Placental pericyte (primary cell): ENCODE measurements at places on chromosomes 7 and 10. TPM values are rescaled to one million over a fixed set of nuclear protein-coding genes. Genes with fewer than 3 reads are reported as not detected.

FOXK1 gene
- total RNA-seq, result 27.1 and 39.8 TPM in 2 replicates

FOXP2 gene
- 0.43 TPM in 1 of 2 replicates, not detected in the other for total RNA-seq

FGL2 gene
- 0.14 and 0.44 TPM in 2 replicates for total RNA-seq

OGA gene
- 75.5 and 78.0 TPM in 2 replicates for total RNA-seq

ZNF853 gene
- under 0.01 and 0.44 TPM in 2 replicates for total RNA-seq

OR9A2 gene
- not detected in 2 replicates for total RNA-seq

PPP1R3C gene
- 27.6 and 105 TPM in 2 replicates for total RNA-seq

BHLHA15 gene
- 1.7 and 16.2 TPM in 2 replicates for total RNA-seq

UNC5B gene
- 63.6 and 116 TPM in 2 replicates for total RNA-seq

COL1A2 gene
- 2,752 and 5,307 TPM in 2 replicates for total RNA-seq

MTG1 gene
- total RNA-seq, result 33.9 and 36.1 TPM in 2 replicates

COL13A1 gene
- total RNA-seq, result 4.6 and 34.2 TPM in 2 replicates

DENND2A gene
- total RNA-seq, result 0.44 and 18.0 TPM in 2 replicates

MKX gene
- under 0.01 and 0.14 TPM in 2 replicates for total RNA-seq

GPR26 gene
- not detected in 2 replicates for total RNA-seq

GOT1 gene
- 36.5 and 123 TPM in 2 replicates for total RNA-seq

GIMAP5 gene
- total RNA-seq, result 0.14 TPM in 1 of 2 replicates, not detected in the other

CALML5 gene
- total RNA-seq, result not detected in 2 replicates

DOCK4 gene
- total RNA-seq, result 12.5 and 83.2 TPM in 2 replicates

LEP gene
- not detected in 2 replicates for total RNA-seq

CBX3 gene
- total RNA-seq, result 86.4 and 114 TPM in 2 replicates

WDFY4 gene
- total RNA-seq, result under 0.01 TPM in 1 of 2 replicates, not detected in the other

SPDYE2 gene
- not detected in 2 replicates for total RNA-seq

XRCC2 gene
- 0.22 and 7.4 TPM in 2 replicates for total RNA-seq

C10orf143 gene
- total RNA-seq, result 0.22 and 0.29 TPM in 2 replicates

PSTK gene
- 1.9 and 3.5 TPM in 2 replicates for total RNA-seq

TMEM178B gene
- under 0.01 TPM in 1 of 2 replicates, not detected in the other for total RNA-seq

SUGCT gene
- 3.7 and 6.7 TPM in 2 replicates for total RNA-seq

NXPH1 gene
- not detected in 2 replicates for total RNA-seq

CNTNAP2 gene
- not detected in 2 replicates for total RNA-seq

SPAM1 gene
- total RNA-seq, result not detected in 2 replicates

CPN1 gene
- total RNA-seq, result not detected in 2 replicates

COL17A1 gene
- total RNA-seq, result under 0.01 and 1.1 TPM in 2 replicates

SEMA3E gene
- total RNA-seq, result under 0.01 and 1.7 TPM in 2 replicates

ZNF804B gene
- total RNA-seq, result not detected in 2 replicates

TMEM229A gene
- not detected in 2 replicates for total RNA-seq

LIPK gene
- total RNA-seq, result 0.29 TPM in 1 of 2 replicates, not detected in the other

ARPC1B gene
- 399 and 536 TPM in 2 replicates for total RNA-seq

AEBP1 gene
- total RNA-seq, result 41.8 and 95.6 TPM in 2 replicates

GPR15LG gene
- total RNA-seq, result not detected in 2 replicates

HOXA4 gene
- 0.29 TPM in 1 of 2 replicates, not detected in the other for total RNA-seq

REEP3 gene
- 34.1 and 93.5 TPM in 2 replicates for total RNA-seq

CYREN gene
- 39.2 and 47.5 TPM in 2 replicates for total RNA-seq

C7orf25 gene
- 6.1 and 6.9 TPM in 2 replicates for total RNA-seq

CWF19L1 gene
- total RNA-seq, result 17.5 and 35.6 TPM in 2 replicates

TMEM236 gene
- under 0.01 and 0.14 TPM in 2 replicates for total RNA-seq

IDI2 gene
- total RNA-seq, result not detected in 2 replicates

FGFR2 gene
- 2.6 TPM in 1 of 2 replicates, not detected in the other for total RNA-seq

TDRD1 gene
- total RNA-seq, result 0.44 TPM in 1 of 2 replicates, not detected in the other

GBF1 gene
- 46.0 and 74.6 TPM in 2 replicates for total RNA-seq

CCT6A gene
- 125 and 184 TPM in 2 replicates for total RNA-seq

AGMO gene
- 0.22 TPM in 1 of 2 replicates, not detected in the other for total RNA-seq
